AG08395 (cell line): ENCODE measurements at places on chromosomes 7 and 10.
A peak's percentile ranks its signal among the peaks of the same experiment; 100 is the strongest.

- no peak for DNase-seq
These were observed 655.7 kb downstream of the INHBA start for GRCh38 chr7:41047211-41047610.

- DNase-seq: no peak
These were observed 442.7 kb upstream of the POM121L12 start for GRCh38 chr7:52592698-52593097.

- DNase-seq: no peak
These were observed 63.5 kb downstream of the RABGEF1 start for GRCh38 chr7:66804001-66804400.

DNA sequence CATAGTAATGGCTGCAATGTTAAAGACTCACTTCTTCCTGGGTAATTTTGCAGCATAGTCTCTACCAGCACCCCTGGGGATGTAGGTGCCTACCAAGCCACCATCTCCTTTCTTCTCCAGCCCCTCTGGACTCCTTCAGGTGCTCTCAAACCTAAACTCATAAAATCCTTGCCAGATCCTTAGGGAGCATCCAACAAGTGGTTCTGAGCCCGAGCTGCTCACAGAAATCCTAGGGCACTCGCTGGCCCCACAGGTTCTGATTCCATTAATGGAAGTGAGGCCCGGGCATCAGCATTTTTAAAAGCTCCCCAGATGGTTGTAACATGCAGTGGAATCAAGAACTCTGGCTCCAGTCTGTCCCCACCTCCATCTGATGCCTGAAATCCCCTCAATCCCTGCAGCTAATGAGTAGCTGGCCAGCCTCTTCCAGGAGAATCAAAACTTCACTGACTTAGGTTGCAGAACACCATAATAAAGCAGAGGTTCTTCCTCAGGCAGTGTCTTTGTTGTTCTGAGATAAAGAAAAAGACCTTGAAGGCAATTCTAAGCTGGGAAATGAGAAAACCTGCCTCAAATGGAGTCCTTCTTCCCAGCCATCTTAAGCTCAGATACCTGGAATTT, 336.8 kb downstream of the KCNMA1 start:
- DNase-seq: no peak

DNA sequence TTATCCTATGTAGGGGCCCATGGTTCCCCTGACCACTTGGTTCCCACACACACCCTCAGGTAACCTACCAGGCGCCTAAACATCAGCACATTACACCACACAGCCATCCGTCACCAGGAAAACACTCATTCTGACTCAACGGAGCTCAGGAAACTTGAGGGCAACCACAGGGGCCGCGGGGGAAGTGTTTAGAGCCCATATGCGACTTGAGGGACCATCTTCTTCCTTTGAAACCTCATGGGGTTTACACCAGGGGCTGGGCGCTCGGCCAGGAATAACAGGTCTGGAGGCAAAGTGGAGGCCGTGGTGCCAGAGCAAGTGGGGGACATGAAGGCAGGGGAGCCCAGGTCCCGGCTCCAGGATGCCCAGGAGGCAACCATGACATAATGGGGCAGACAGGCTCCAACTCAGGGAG, 1.5 kb downstream of the STX1A start:
- DNase-seq: peak; percentile 65

DNA sequence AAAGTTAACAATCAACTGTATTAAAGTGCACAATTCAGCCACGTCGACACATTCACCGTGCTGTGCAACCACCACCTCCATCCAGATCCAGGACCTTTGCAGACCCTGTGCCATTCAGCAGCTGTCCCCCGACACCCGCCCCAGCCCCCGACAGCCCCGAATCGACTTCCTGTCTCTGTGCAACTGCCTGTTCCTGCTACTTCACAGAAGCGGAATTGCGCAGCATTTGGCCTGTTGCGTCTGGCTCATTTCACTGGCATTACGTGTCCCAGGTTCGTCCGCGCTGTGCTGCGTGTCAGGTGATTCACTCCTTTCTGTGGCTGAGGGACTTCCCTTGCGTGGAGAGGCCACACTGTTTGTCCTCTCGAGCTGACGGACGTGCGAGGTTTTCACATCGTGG, 33.2 kb upstream of the DNAAF5 start:
- no peak for DNase-seq

- DNase-seq: no peak
These were observed 6.6 kb upstream of the KLF14 start for GRCh38 chr7:130740606-130741005.

DNA sequence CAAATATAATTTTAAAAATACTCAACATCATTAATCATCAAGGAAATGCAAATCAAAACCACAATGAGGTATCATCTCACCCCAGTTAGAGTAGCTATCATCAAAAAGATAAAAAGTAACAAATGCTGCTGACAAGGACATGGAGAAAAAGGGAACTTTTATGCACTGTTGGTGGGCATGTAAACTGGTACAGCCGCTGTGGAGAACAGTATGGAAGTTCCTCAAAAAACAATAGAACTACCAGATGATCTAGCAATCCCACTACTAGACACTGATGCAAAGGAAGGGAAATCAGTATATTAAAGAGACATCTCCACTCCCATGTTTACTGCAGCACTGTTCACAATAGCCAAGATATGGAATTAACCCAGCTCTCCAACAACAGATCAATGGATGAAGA, 384.5 kb downstream of the PLXDC2 start:
- no peak for DNase-seq

- DNase-seq: no peak
These were observed 1116.2 kb downstream of the SORCS3 start for GRCh38 chr10:105757302-105757701.

DNA sequence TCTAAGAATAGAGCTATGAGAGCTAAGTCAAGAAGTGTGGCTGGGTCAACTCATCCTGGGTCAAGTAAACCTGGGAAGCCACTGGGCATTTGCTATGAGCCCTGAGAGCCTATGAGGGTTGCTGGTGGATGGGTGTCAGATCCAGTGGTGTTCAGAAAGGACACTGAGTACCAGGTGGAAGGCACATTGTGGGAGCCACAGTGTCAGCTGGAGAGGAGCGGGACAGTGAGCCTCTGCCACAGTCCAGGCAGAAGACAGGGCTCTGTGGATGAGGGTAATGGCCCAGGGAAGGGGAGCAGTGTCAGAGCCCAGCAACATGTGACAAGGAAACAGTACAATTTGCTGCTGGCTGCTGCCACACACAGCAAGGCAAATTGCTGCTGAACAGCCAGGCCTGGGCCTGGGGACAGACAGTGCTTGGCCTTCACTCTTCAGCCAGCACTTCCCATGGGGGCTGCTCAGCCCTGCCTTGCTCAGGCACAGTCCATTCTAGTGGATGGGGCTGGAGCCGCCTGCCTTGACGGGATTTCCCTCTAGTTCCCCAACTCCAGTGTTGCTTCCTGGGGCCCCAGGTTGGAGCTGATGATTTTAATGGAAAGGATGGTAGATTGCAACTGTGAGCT, 90.9 kb upstream of the CHST15 start:
- DNase-seq: no peak

GRCh38 chr10:17244700-17245365, 16.8 kb downstream of the VIM start:
- DNase-seq: no peak

DNA sequence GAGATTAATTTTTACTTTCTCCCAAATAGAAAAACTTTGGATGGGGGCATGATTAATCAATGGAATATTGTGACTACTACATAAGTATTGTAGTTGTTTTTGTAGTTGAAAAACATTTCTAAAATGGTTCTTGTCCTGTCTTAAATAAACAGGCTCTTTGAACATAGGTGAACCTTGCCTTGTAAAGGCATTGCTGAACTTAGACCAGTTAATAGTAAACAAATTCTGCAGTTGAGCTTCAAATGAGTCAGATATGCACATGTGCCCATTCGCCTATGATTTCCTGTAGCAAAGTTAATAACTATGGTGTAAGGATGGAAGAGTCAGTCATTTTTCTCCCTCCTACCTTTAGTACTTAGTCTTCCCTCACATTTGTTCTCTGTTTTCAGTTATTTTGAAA, 22.6 kb downstream of the CUTC start:
- no peak for DNase-seq

DNA sequence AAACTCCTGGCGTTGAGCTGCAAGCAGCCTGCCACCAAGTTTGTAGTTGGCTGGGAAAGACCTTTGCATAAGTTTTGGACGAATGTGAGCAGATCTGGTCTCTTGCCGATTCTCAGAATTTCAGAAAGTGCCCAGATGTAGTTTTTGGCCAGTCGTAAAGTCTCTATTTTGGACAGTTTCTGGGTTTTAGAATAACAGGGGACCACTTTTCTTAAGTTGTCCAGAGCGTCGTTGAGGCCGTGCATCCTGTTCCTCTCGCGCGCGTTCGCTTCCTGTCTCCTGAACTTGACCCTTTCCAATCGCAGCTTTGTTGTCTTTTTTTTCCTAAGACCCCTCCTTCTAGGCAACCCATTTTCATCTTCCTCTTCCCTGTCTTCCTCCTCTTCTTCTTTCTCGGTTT, 1.8 kb downstream of the NEUROD6 start:
- DNase-seq: no peak

DNA sequence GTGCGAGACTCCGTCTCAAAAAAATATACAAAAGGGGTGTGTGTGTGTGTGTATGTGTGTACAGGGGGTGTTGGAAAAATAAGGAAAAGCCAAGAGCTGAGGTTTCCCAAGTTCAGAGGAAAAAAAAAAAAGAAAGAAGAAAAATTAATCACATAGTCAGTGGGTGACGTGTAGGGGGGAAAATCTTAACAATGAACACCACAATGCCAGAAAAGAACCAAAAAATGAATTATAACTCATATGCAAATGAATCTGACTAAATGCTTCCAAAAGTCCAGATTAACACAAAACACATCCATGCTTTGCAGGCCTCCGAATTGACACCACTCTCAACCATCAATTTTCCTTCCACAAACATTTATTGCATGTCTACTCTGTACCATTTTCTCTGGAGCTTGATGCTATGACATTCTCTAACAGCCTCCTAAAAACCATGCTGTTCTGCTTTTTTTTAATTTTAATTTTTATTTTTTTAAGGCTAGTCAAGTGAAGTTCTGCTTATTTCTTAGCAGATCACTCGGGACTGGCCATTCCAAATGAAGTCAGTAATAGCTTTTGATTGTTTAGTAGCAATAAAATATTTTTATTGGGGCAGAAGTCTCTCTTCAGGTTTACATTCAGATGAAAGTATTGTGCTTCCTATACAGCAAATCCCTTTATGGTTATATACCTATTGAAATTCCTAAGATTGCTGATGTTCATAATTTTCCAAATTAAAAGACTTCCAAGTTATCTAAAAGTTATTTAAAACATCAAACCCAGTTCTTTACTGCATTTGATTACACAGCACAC, 133.8 kb downstream of the CNOT4 start:
- peak; percentile 10 for DNase-seq

DNA sequence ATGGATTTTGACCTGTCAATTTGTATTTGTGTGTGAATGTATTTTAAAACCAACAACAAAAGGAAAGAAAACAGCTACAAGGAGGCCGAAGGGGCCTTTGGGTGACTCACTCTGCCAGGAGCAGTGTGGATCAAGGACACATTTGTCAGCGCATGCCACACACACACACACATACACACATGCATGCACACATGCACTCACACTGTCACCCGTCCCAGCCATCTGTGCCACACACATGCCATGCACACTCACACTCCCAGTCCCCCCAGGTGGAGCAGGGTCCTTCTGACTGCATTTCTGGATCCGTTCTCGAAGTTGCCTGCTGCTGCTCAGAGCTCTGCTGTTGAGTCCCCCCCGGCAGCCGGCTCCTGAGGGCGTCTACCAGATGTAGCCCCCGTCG, 26.0 kb downstream of the SPOCK2 start:
- DNase-seq: no peak

DNA sequence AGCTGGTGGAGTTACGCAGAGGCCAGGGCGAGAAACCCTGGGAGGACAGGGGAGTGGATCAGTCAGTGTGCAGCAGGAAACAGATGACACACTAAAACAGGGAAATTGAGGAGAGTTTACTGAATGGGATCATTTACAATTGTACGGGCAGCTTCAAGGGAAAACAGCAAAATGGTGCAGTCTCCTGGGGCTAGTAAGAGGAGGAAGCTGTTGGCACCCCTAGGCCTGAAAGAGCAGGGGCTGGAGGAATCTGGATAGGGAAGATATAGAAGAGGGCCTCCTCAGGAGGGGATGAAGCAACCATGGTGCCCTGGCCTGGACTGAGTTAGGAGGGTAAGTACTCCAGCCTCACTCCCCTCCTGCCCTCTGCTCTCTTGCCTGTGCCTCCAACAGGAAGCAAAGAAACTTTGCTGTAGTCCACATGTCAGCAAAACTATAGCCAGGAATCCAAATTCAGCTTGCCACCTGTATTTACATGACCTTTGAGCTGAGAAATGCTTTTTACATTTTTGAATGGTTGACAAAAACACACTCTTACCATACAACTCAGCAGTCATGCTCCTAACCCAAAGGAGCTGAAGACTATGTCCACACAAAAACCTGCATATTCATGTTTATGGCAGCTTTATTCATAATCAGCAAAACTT, 52.3 kb upstream of the OPN4 start:
- DNase-seq: no peak

DNA sequence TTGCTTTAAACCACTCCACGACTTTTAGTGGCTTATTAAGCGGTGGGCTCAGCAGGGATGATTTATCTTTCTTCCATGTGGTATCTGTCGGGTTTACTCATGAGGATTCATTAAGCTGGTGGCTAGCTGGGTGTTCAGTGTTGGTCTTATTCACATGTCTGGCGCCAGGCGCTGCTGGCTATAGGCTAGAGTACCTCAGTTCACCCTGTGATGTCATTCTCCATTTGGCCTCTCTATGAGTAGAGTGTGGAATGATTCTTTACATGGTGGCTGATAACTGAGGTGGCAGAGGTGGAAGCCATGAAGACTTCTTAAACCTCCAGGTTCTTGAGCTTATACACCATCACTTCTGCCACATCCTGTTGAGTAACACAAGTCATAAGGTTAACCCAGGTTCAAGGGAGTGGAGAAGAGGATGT, 115.4 kb downstream of the MLLT10 start:
- no peak for DNase-seq

DNA sequence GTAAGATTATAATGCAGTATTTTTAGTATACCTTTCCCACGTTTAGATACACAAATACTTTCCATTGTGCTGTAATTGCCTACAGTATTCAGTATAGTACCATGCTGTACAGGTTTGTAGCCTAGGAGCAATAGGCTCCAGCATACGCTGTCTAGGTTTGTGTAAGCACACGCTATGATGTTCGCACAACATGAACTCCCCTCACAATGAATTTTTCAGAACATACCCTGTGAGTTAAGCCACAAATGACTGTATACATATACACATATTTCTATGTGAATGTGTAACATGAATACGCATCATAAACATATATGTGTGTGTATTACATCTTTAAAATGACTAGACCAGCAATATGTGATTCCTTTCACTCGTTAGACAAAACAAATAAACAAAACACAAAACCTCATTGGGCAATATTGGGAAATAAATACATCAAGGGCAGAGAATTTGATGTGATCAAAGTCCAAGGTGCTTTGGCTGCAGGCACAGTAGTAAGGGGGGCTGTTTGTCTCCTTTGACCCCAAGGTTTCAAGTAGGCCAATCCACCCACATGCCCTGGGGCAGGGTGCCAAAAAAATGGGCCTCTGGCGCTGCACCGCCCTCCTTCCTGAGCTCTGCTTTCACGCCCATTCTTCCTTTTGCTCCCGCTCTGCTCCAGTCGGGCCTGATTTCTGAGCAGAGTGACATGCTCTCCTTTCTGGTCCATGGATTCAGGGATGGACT, 33.9 kb downstream of the CHN2 start:
- no peak for DNase-seq

- DNase-seq: no peak
These were observed 5.7 kb downstream of the SEMA3A start for GRCh38 chr7:84188786-84189405.

- no peak for DNase-seq
These were observed 128.9 kb downstream of the PLXDC2 start for GRCh38 chr10:19944911-19945663.
